Kidney (tissue), 22 donors: ENCODE measurements at places on chromosomes 6 and 20. TPM values are rescaled to one million over a fixed set of nuclear protein-coding genes. Genes with fewer than 3 reads are reported as not detected.

MYLIP gene
- total RNA-seq: 52.8 TPM

LY6G6C gene
- not detected for total RNA-seq

VPS16 gene
- 38.6 TPM for total RNA-seq

GRCh38 chr20:11714886-11715285, 202.8 kb upstream of the BTBD3 start:
- no peak overlapping the region for H3K27ac ChIP-seq
- H3K27me3 ChIP-seq: no peaks in the 10 kb centered on the region
- H3K4me3 ChIP-seq: no peak overlapping the region
- no peak for DNase-seq
